SW480 (cell line): ENCODE measurements at places on chromosomes 11 and 22.

DNA sequence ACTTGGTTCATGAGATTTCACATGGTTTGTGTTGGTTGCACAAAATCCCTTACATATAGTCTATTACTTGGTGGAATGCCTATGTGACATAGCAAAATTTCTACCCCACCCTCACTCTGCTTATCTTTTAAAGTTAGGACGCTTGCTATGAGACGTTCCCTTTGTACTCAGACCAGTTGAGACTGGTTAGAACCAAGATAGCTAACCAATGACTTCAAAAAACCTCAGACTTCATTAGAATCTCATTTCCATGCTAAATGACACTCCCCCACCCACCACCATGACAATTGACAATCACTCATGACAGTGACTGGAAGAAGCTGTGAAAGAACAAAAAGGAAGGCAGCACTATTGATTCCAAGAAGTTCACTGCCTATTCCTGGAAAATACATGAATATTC, 313.6 kb downstream of the ETS1 start:
- DNase-seq = no peak

DNA sequence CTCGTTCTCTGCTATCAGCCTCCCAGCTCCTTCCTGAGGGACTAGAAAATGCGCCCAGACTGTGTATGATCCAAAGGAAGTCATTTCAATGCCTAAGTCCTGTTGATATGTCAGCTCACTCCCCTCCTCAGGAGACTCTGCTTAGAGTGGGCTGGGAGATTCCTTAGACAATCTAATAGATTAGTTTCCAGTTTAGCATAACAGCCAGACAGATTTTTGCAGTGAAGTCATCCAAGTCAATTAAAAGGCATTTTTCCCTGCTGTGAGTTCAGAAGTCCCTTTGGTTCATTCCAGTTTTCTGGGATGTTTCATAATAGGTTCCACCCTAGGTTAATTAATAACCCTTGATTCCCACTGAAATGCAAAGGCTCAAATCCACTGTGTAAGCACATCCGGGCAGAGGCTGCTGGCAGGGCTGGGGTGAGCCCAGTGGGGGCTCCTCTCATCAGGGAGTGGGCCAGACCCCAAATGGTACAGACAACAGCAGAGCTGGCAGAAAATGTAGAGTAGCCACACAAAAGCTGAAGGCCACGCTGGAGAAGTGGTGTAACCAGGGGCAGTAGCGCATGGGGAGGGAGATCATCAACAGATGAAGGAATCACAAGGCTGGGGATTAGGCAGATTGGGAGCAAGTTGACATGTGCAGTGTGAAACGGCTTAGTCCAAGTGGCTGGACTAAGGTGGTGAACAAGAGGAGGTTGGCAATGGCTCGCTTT, 90.6 kb downstream of the SYN3 start:
- DNase-seq = no peak

DNA sequence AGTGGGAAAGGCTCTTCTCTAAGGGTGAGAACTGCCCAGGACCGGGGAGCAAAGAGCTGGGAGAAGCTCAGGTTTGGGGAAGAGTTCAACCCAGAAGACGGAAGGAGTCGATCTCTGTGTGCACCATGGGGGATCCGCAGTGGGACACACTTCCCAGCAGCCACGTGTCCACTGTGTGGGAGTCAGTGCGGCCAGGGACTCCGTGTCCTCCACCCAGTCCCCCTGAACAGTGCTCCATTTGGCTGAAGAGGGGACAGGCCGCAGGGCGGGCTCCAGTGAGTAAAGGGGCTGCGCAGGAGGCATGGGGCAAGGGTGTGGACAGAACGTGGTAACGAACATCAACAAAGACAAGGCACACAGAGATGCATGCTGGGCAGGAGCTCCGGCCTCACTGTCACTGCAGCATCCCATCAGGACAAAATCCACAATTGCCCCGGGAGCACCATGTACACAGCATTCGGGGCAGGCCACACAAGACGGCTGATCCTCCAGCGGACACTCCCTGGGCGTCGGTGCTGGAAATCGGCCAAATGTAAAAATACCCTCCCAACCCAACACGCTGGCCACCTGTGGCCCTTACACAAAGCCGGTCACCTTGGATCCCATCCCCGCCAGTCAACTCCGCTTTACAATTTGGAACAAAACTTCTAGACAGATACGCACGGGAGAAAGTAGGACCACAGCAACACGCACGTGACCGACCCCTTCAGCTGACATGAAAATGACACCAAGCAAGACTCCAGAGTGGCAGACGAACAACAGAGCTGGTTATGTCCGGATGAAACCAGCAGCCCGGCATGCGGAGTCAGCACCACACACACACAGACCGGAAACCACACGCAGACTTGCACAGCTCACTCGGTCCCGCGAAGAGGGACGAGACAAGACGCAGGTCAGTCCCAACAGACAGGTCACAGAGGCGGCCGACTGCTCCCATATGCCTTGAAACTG, 366.8 kb downstream of the SHANK2 start:
- DNase-seq = no peak

- no peak for DNase-seq
Measured at GRCh38 chr11:26827567-26828081, 105.8 kb upstream of the SLC5A12 start.

- no peak for DNase-seq
Measured at GRCh38 chr11:45894555-45895247, 9.2 kb downstream of the MAPK8IP1 start.

- DNase-seq = no peak
Measured at GRCh38 chr22:18965526-18966421, 29.7 kb upstream of the PRODH start.

GRCh38 chr22:17242641-17243040, 23.4 kb upstream of the ADA2 start:
- no peak for DNase-seq

GRCh38 chr11:20310596-20311394, 52.7 kb upstream of the HTATIP2 start:
- DNase-seq = no peak

- peak; percentile 70 for DNase-seq
Measured at GRCh38 chr11:62081378-62082291, 42.2 kb upstream of the INCENP start.

DNA sequence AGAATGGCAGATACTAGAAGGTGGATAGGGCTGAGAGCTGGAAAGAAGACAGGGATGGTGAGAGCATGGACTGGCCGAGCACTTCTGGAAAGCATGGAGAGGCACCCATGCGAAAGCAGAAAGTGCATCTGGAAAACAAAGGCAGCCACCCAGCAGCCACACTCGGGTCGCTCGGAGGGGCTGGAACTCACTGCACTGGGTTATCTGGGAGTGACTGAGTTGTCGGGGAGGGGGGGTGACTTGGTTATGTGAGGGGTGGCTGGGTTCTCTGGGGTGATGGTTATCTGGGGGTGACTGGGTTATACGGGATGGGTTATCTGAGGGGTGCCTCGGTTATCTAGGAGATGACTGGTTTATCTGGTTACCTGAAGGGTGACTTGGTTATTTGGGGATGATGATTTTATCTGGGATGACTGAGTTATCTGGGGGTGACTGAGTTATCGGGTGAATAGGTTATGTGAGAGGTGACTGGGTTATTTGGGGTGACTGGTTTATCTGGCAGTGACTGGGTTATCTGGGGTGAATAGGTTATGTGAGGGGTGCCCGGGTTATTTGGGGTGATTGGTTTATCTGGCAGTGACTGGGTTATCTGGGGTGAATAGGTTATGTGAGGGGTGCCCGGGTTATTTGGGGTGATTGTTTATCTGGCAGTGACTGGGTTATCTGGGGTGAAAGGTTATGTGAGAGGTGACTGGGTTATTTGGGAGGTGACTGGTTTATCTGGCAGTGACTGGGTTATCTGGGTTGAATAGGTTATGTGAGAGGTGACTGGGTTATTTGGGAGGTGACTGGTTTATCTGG, 2.6 kb upstream of the PANX2 start:
- no peak for DNase-seq
